GM18507 (cell line): ENCODE measurements at places on chromosomes 2 and 18.

DNA sequence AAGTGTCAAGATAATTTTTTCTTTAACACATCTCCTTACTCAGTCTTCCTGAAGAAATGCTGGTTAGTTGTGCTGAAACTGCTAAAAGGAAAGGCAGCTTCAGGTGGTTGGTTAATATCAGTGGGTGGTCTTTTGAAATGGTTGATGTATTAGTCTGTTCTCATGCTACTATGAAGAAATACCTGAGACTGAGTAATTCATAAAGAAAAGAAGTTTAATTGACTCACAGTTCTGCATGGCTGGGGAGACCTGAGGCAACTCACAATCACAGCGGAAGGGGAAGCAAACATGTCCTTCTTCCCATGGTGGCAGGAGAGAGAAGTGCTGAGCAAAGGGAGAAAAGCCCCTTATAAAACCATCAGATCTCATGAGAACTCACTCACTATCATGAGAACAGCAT is 125.9 kb upstream of the CYRIA start:
- DNase-seq = no peak

DNA sequence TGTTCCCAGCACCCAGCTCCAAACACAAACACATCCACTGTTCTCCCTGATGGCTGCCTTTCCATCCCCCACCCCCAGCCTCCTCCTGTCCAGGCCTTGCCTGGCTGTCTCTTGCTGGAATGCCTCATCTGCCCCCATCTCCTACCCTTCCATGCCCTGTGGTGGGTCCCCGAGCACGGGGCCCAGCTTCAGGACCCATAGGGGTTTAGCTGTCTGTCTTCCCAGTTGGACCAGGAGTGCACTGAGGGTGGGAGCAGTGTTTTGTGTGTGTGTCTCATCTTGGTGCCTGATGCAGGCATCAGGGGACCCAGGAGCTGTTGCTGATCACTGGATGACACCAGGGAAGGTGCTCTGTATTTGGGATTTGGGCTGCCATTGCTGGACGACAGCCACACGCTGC is 34.5 kb downstream of the GLI2 start:
- no peak for DNase-seq

- no peak for DNase-seq
Measured at GRCh38 chr2:205857520-205858237, 175.4 kb downstream of the NRP2 start.

GRCh38 chr2:10861765-10862164 is 49.2 kb upstream of the PDIA6 start:
- DNase-seq = no peak

- peak; percentile 85 for DNase-seq
Measured at GRCh38 chr2:210476194-210477128, at the start of gene LANCL1. LANCL1 (minus strand) TSS chr2:210476759; CDS start chr2:210476396, 363 bp downstream.

- no peak for DNase-seq
Measured at GRCh38 chr18:12608301-12608700, 49.6 kb downstream of the SPIRE1 start.

- DNase-seq = no peak
Measured at GRCh38 chr2:8571301-8571791, 110.5 kb upstream of the ID2 start.

DNA sequence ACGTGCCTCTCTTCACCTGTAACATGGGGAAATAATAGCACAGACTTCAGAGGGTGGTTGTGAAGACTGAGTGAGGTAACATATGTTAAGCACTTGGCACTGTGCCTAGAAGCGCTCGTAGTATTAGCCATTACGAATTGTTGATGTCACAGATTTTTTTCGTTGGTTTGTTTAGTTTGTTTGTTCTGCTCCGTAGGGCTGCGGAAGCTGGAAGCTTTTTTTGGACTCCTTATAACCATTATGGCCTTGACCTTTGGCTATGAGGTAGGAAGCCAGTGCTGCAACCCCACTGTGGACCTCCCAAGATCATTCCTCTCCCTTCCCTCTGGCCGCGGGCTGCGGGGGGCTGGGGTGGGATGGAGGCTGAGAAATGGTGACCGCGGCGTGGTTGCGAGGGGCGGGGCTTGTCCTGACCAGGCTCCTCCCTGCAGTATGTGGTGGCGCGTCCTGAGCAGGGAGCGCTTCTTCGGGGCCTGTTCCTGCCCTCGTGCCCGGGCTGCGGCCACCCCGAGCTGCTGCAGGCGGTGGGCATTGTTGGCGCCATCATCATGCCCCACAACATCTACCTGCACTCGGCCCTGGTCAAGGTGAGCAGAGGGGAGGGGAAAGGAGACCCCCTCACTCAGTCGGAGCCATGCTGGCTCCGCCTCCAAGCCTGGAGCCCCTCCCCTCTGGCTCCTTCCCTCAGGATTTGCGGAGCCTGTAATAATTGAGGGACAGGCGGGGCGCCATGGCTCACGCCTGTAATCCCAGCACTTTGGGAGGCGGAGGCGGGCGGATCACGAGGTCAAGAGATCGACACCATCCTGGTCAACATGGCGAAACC is 5.5 kb downstream of the SLC11A1 start:
- DNase-seq = no peak

DNA sequence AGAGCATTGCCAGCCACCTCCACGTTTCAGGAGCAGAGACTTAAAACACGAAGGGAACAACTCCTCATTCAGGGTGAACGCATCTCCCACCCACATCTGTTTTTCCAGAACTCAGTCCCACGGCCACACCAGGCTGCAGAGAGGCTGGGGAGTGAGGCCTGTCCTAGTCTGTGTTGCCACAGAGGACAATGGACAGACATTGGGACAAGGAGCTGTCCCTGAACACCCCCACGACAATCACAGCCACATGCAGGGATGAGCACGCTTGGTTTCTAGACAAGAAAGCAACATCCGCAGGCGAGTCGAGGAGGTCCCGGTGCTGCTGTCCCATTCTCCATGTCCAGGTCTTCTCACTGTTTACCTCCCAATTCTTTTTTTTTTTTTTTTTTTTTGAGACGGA is 167.4 kb downstream of the EIPR1 start:
- no peak for DNase-seq

DNA sequence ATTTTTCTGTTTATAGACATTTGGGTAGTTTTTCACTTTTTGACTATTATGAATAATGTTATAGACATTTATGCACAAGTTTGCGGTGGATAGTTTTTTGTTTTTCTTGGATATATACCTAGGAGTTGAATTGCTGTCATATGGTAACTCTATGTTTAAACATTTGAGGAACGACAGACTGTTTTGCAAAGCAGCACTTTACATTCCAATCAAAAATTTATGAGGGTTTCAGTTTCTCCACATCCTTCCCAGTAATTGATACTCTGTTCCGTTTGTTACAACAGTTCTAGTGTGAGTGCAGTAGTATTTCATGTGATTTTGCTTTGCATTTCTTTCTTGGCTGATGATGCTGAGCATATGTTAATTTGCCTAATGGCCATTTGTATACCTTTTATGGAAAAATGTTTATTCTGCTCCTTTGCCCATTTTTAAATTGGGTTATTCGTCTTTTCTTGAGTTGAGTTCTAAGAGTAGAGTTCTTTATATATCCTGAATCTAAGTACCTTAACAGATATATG is 617.3 kb upstream of the LRATD1 start:
- DNase-seq = no peak

DNA sequence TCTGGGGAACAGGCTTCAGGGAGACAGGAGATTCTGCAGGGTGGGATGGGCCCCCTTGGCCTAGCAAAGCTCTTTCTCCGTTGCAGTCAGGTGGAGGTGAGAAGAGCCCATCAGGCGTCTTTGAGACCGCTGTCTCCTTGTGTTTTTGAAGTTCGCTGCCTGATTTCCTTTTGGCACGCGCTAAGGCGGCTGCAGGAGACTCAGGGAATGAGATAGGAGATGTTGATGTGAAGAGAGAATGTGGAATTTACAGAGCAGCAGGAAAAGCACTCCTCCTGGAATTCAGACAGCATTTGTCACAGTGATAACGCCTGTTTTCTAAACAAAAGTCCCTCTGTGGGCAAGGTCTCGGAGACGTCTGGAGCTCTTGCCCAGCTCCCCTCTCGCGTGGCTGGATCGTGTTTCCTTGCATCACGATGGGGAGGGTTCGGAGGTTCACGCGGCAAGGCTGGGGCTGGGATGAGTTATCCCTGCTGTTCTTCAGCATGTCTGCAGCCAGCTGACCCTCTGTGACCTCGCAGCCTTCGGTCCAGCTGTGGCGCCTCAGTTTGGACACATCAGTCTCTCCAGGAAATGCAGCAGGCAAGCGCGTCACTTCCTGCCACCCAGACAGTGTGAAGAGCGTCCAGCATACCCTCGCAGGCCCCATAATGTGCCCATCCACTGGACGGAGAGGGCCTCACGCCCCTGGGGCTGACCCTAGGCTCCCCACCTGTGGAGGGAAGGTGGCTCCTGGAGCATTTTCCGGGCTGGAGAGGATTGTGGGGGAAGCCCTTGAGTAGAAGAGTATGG is 30.2 kb downstream of the GLI2 start:
- DNase-seq = no peak

DNA sequence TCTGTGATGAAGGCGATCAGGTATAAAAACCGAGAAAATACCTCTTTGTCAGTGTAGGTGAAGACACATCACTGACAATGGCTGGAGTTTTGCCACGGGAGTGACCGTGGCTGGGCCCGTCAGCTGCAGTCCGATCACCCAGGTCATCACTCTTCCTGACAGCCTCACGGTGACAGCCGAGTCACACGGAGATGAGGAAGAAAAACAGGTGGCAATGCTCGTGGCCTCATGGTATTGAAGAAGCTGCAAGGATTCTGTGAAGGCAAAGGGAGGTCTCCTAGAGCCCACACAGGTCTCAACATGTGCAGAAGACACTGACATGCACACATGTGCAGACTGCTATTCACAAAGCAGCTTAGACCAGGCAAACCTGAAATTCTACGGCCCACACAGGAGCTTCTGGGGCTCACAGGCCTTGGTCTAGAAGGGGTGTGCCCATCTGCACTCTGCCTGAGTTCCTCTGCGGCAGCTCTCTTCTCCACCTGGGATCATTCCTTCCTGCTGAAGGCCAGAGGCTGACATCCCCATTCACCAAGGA is 7.4 kb downstream of the COPS9 start:
- no peak for DNase-seq

- no peak for DNase-seq
Measured at GRCh38 chr2:68127358-68128242, 30.1 kb upstream of the PNO1 start.
